Ureter (tissue), 1 donor: ENCODE measurements at places on chromosomes 2 and 18.

DNA sequence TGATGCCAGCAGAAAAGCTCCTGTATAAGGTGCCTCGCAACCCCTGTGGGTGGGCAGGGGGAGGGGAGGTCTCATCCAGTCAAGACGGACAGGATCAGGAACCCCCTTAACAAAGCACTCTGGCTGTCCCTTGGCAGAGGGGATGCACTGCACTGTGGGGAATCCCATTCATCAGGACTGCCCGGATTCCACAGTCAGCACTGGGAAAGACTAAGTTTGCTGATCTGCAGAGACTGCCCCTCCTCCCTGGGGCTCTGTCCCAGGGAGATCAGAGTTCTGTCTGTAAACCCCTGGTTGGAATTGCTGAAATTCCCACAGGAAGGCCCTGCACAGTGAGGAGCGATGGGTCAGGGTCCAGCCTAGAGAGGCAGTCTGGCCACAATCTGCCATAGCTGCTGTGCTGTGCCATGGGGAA, 149.5 kb upstream of the RBBP8 start:
- no peak for DNase-seq

- DNase-seq, result no peak
These were observed 65.6 kb downstream of the POLR1A start for GRCh38 chr2:86039963-86040655.

DNA sequence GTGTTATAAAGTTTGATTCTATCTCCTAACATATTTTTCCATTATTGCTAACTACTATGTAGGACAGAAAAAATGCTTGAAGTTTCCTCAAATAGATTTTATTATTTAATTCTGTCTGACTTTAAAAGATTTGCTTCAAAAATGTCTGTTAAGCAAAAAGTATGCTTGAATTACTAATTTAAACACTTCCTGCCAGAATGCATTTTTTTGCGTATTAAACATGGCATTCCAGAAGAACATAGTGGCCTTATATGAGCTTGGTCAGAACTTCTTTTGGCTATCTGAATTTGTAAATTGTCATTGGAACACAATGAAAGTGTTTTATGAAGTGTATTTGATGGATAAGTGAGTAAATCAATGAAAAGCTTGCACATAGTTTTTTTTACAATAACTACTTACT, 37.8 kb downstream of the MBD5 start:
- no peak for DNase-seq

DNA sequence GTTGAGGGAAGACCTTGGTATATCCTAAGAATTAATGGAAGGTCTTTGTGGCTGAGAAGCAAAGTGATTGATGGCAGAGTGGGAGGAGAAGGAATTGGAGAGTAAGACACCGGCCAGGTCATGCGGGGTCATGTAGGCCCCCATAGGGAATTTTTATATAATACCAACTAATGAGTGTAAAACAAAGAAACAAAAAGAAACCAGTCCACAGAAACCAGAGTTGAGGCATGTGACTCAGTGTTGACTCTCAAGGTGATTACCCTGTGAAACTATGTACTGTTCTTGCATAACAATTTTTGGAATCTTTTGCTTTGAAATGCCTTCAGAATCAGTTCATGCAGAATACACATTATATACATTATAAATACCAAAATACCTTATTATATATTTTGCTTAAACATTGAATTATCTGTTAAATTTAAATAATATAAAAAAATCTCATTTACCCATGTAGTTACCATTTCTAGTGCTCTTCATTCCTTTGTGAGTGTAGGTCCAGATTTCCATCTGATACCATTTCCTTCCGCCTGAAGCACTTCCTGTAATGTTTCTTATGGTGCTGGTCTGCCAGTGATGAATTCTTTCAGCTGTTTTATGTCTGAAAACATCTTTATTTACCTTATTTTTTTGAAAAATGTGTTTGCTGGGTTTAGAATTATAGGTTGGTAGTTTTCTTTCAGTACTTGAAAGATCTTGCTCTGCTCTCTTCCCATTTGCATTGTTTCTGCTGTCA, 8.6 kb downstream of the CLIP4 start:
- DNase-seq, result no peak

- no peak for DNase-seq
These were observed 38.2 kb downstream of the EFEMP1 start for GRCh38 chr2:55885127-55885943.

- DNase-seq, result no peak
These were observed 37.1 kb downstream of the EXOC6B start for GRCh38 chr2:72788756-72789155.

DNA sequence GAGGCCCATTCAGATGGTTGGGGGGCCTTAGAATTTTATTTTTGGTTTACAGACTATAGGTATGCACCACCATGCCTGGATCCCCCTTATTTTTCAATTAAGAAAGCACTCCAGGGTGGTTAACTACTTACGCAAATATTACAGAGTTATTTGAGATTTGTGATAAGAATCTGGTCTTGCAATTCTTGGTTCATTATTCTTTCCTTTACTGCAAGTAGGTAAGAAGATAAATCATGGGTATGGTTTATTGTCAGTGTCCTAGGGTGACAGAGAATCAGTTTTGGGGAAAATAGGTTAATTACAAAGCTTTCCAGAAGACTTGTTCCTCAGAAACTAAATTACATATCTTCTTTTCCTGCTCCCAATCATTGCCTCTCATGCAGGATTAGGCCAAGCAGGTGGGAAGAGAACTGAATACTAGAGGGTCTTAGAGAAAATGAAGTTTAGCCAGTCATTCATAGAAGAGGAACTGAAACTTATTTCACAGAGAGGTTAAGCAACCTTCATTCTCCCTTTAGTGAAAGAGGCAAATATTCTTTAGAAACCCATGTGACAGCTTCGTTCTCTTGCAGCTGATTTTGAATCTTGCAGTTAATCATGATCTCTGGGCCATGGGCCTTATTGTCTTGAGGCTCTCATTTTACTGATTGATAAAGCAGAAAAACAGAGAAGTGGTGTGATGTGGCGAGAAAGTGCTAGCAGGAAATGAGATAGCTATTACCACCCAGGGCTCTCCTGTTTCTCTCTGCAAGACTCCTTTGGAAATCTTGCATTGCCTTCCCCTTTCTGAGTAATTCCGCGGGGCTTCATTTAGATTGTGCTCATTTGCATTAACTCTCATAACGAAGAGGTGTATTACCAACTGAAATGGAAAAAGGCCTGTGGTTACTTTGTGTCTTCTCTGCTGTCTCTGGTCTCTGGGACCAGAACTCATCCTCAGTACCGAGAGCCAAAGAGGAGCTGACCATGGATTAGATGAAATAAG, 44.8 kb upstream of the ARHGAP25 start:
- DNase-seq, result no peak

GRCh38 chr2:138084206-138084605, 119.9 kb downstream of the HNMT start:
- no peak for DNase-seq

- DNase-seq, result no peak
These were observed 435 bp downstream of the ADCY3 start for GRCh38 chr2:24919506-24920097.

DNA sequence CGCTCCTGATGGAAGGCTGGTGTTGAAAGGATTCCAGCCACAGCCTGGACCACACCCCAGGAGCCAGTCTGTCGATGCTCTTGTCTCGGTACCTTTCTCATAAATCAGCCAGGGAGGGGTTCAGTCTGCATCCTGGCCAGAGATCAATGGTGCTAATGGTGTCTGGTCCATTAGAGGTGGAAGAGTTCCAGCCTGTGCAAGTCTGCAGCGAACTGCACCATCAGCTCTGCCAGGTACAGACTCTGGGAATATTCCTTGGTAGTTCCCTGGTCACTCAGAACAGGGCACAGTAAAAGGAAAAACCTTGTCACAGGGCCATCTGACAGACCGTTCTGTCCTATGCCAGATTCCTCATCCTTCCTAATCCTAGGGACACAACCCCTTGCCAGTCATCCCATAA, 164.3 kb downstream of the MTCL1 start:
- DNase-seq, result no peak

DNA sequence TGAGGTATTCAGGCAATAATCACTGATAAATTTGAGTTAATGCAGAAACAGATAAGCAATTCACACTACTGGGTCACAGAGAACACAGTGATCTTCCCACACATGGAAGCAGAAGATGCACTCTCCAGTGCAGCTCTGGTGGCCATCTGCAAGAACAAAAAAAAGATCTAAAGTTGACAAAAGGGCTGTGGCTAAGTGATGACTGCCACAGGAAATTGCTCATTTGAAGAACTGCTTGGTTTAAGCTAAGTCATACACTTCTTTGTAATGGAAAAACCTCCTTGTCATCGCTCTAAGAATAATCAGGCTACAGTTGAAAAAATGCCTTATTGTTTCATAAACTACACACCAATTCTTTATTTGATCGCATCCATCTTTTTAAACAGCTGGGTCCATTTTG, 115.1 kb downstream of the DTNB start:
- no peak for DNase-seq

GRCh38 chr2:226691255-226691654, 108.4 kb downstream of the IRS1 start:
- no peak for DNase-seq

DNA sequence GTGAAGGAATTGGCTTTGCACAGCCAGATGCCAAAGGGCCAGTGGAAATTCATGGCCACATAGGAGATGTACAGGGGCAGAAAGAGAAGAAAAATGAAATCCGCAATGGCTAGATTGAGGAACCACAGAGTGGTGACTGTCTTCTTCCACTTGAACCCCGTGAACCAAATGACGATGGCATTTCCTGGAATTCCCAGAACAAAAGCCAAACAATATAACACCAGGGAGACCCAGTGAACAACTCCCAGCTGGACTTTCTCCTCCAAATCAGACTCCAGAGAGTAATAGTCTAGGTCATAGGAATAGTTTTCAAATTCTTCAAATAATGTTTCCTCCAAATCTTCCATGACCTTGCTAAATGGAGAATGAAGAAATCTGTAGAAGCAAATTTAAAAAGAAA, 17.2 kb downstream of the EEF1B2 start:
- DNase-seq, result no peak

DNA sequence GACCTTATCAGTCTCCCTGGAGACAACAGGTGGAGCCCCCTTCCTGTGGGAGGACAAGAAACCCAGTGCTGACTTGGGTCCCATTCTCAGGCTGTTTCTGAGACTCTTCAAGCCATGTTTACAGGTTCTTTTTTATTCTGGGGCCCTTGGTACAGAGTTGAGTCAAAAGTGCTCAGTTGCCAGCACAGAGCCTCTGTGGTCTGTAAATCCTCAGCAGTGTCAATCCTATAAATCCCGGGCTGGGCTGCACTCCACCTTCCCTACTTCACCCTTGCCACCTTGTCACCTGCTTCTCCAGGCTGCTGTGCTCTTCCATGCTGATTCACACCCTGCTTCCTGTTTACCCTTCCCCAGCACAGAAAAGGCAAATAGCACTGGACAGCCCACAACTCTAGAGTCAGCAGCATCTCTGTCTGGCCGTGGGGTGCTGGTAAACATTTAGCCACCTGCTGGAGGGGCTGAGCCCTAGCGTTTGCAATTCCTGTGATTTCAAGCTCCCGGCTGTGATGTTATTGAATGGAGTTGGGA, 74.7 kb downstream of the TNFRSF11A start:
- no peak for DNase-seq

- DNase-seq, result peak; percentile 68
These were observed 219.6 kb upstream of the RAB12 start for GRCh38 chr18:8389391-8390340.

- no peak for DNase-seq
These were observed 1.1 kb upstream of the FAM237A start for GRCh38 chr2:206641226-206641625.

DNA sequence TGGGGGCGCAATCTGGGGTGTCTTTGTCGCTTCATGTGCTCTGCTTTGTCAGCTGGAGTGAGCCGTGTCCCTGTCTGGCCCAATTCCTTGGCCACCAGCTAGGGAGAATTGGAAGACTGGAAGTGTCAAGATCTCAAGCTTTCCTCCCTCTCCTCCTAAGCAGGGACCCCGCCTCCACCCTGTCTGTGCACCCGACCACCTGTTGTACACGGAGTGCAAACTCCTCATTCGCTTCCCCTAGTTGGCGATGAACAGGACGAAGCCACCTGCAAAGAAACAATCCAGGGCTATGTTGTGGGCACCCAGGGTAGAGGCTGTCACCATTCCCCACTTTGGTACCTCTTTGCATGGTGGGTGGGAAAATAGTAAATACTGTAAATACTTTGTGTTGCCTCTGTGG, 1.7 kb upstream of the DQX1 start:
- no peak for DNase-seq

DNA sequence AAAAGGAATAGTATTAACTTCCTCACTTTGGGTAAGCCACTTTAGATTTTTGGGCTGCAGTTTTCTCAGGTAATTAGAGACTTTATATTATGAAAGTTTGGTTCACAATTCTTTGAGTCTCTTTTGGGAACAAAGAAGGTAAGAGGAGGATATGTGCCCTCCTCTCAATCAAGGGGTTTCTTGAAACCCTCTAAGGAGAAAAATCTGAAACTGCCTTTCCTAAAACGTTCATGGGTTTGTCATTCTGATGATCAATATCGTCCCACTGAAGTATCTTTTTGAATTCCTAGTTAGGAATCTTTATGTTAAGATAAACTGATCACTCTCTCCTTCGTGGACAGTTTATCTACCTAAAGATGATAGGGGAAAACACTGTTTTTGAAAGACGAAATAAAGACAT, 42.4 kb upstream of the AKAIN1 start:
- DNase-seq, result no peak

DNA sequence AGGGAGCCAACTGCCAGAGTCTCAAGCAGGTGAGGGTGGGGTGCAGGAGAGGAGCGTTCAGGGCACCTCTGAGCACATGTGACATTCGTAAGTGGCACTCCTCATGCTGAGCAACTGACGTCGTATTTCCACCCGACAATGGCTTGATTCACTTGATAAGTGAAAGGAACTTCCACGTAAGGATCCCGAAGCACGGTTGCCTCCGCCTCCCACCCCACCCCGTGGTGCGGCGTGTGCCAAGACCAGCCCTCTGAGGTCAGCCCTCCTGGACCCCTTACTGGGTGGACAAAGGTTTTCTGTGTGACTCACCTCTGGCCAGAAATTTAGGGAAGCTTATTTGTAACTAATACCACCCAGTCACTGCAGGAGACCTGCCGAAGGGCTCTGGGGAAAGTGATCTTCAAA, 59.9 kb downstream of the AGAP1 start:
- DNase-seq, result no peak

GRCh38 chr18:71450257-71450656, 1093.9 kb downstream of the CBLN2 start:
- no peak for DNase-seq

GRCh38 chr2:217964275-217965161, 38.3 kb downstream of the TNS1 start:
- DNase-seq, result no peak

- DNase-seq, result no peak
These were observed 6.1 kb downstream of the AGXT start for GRCh38 chr2:240874715-240875227.

DNA sequence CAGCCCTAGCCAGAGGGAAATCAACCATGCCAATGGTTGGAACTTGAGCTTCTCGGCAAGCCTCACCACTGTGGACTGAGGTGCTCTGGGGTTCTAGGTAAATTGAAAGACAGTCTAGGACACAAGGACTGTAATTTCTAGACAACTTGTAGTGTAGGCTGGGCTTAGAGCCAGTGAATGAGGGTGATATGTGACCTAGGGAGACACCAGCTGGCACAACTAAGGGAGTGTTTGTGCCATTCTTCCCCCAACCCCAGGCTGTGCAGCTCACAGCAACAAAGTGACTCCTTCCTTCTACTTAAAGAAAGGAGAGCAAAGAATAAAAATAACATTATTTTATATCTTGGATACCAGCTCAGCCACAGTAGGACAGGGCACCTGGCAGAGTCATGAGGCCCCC, 1690.7 kb upstream of the TMEFF2 start:
- no peak for DNase-seq
